ENCODE measurements at places on chromosomes 16 and 17.

GRCh38 chr17:77332034-77332971 is 191.5 kb downstream of the SEC14L1 start:
- no peak overlapping the region for H3K27ac ChIP-seq
- H3K4me3 ChIP-seq = no peak overlapping the region
- peaks cover 4% of the 10 kb centered on the region for H3K36me3 ChIP-seq
- H3K4me1 ChIP-seq = peaks cover 5% of the 10 kb centered on the region
- H3K27me3 ChIP-seq = no peaks in the 10 kb centered on the region

- peaks cover 7% of the 10 kb centered on the region for H3K4me1 ChIP-seq
- peaks cover 62% of the 10 kb centered on the region for H3K27me3 ChIP-seq
- H3K27ac ChIP-seq = no peak overlapping the region
- DNase-seq = no peak
- no peak overlapping the region for H3K4me3 ChIP-seq
Observed at GRCh38 chr16:58461640-58462039, 38.3 kb upstream of the NDRG4 start.

DNA sequence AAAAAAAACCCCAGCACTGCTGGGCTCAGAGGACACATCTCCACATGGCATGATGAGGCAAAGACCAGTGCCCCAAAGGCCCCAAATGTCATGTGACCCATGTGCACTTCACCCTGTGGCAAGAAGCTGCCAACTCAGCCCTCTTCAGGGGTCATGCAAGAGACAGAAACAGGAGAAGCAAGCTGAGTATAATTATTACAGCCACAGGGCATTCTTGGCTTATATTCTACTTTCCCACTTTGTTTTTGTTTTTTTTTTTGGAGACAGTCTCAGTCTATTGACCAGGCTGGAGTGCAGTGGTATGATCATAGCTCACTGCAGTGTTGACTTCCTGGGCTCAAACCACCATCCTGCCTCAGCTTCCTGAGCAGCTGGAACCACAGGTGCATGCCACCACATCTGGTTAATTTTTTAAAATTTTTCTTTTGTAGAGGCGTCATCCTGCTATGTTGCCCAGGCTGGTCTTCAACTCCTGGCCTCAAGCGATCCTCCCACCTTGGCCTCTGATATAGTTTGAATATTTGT is 32.7 kb upstream of the LITAF start:
- H3K27ac ChIP-seq = no peak overlapping the region
- no peak overlapping the region for H3K4me3 ChIP-seq
- no peaks in the 10 kb centered on the region for H3K27me3 ChIP-seq

DNA sequence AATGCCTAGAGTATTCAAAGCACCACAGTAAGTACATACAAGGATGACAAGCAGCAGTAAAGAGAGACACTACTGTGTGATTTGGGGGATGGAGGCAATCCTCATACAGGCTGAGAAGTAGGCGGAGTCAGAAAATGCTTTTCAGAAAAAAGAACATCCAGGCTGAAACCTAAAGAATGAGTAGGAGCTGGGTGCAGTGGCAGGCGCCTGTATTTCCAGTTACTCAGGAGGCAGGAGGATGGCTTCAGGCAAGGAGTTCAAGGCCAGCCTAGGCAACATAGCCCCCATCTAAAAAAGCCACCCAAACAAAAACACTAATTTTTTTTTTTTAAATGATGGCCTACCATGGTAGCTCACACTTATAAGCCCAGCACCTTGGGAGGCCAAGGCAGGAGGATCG is 10.3 kb downstream of the KANSL1 start:
- peaks cover 66% of the 10 kb centered on the region for H3K4me1 ChIP-seq
- no peak for DNase-seq
- no peak overlapping the region for H3K4me3 ChIP-seq
- no peaks in the 10 kb centered on the region for H3K36me3 ChIP-seq

- no peak overlapping the region for H3K4me3 ChIP-seq
- no peak for DNase-seq
- H3K27ac ChIP-seq = no peak overlapping the region
- no peaks in the 10 kb centered on the region for H3K27me3 ChIP-seq
- H3K4me1 ChIP-seq = no peaks in the 10 kb centered on the region
Observed at GRCh38 chr16:4452674-4453073, 21.8 kb downstream of the NMRAL1 start.
